Suprapubic skin (tissue), 4 donors: ENCODE measurements at places on chromosomes 13 and 19.

- DNase-seq: no peak
These were observed 485.4 kb downstream of the KLF5 start for GRCh38 chr13:73544175-73544574.

DNA sequence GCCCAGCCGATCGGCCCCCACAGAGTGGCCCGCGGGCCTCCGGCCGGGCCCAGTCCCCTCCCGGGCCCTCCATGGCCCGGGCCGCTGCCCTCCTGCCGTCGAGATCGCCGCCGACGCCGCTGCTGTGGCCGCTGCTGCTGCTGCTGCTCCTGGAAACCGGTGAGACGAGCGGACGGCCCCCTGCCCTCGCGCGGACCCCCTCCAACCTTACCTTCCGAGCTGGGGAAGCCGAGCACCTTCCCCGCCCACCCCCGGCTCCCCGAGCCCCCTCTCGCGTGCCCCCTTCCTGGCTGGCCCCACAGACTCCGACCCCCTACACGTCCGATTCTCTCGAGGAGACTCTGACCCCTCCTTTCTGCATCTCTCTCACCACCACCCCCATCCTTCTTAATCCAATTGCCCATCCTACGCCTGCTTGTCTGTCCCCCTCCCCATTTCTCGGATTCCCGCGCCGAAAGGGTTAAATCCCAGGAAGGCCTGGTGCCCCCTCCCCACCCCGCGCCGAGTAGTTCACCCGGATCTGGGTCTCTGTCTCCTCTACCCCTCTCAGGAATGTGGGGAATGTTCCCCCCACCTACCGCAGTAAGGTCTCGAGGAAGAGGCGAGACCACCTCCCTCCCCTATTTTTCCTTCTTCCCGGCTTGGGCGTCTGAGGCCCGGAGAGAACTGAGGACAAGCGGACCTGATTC lies 502 bp downstream of the NECTIN2 start:
- DNase-seq: peak; percentile 83

DNA sequence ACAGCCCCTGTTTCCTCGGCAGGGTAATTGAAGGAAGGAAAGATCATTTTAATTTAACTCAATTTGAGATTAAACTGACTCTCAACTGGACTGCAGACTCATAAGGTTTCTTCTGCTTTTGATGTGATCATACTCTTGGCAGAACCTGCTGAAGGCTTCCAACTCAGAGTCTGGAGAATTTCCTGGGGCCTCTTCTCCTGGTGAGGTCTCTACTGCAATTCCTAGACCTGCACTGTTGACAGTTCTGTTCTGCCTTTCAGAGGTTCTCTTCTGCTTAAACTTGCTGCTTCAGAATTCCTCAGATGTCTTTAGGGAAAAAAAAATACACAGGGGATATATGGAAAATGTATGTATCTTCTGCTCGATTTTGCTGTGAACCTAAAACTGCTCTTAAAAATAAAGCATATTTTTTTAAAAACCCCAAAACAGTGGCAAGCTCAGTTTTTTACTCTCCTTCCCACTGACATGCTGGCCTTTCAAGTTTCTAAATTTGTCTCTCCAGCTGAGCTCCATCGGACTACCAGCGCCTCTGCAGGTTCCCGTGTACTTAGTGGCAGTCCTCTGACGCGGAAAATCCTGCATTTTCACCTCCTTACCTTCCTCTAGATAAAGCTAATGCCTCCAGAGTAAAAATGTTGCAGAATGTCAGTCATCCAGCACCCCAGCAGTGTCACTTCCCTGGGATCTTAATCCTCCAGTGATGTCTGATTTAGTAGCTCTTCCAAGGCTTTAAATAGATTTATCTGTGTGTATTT lies 733.5 kb upstream of the SGCG start:
- no peak for DNase-seq

GRCh38 chr13:69291292-69291906 lies 816.2 kb upstream of the ATXN8OS start:
- no peak for DNase-seq

DNA sequence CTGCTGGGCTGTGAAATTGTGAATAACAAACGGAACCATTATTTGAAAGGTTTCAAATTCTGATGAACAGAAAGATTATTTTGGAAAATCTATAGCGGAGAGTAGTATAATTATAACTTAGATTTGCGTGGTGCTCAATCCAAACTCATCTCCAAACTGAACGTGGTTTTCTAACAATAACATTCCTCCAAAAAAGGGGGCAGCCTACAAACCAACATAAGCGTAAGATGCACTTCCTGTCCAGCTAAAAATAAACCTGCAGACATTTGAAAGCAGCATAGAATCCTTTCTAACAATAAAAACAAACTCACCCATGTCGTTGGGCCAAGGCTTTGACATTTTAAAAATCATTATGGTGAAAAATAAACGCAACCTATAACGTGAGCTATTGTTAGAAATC lies 178.4 kb downstream of the COL4A1 start:
- no peak for DNase-seq

DNA sequence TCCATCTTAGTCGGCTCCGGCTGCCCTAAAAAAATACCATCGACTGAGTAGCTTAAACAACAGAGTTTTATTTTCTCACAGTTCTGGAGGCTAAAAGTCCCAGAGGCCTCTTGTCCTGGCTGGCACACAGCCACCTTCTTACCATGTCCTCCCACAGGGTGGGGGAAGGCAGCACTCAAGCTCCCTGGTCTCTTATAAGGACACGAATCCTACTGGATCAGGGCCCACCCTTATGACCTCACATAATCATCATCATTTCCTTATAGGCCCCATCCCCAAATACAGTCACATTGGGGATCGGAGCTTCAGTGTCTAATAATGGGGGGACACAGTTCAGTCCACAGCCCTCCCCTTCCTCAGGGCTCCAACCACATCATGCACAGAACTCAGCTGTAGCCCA lies 2.6 kb upstream of the TUBA3C start:
- peak; percentile 29 for DNase-seq

GRCh38 chr19:17070912-17071311 lies 4.3 kb downstream of the HAUS8 start:
- no peak for DNase-seq

DNA sequence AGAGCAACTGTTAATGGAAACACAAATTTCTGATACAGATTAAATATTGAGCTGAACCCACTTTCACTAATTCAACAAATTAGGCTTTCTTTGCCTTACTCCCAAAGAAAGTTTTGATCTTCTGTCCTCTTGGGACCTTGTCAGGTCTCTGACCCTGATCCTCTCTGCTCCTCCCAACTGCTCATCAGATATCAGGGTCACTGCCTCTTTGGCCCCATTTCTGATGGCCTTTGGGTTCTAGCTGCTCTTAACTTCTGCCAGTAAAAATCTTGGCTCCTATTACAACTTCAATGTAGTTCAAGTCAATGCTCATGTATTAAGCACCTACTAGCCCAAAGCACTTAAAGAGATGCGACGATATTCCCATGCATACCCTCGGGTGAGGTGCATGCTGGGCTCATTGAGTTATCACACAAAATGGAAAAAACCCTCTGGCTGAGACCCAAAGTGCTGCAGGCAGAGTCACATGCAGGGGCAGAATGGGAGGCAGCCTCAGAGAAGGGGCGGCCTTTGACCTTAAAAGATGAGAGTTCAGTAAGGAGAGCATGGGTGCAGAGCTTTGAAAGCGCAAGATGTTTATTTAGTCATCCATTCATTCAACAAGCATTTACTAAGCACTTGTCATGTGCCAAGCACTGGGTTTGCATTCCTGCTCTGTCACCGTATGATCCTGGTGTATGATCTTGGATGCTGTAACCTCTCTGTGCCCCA lies 183.4 kb downstream of the USP12 start:
- DNase-seq: peak; percentile 60

GRCh38 chr19:7010722-7011593 lies 10.3 kb downstream of the MBD3L2B start:
- DNase-seq: no peak

DNA sequence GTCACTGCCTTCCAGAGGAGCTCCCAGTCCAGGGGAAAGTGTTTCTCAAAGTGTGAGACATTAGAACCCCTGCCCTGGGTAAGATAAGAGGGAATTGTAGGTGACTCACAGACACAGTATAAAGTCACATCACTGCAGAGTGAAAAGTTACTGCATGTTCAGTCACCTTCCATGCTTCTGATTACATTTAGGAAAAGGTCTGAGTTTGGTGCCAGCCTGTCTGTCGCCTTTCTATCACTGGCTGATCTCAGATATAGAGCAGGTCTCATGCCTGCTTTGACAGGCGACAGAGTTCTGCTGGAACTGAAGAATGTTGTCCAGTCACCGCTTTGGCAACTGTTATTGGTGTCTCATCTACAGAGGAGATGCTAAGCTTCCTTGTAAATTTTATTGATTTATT lies 1078.6 kb downstream of the UQCRFS1 start:
- no peak for DNase-seq

DNA sequence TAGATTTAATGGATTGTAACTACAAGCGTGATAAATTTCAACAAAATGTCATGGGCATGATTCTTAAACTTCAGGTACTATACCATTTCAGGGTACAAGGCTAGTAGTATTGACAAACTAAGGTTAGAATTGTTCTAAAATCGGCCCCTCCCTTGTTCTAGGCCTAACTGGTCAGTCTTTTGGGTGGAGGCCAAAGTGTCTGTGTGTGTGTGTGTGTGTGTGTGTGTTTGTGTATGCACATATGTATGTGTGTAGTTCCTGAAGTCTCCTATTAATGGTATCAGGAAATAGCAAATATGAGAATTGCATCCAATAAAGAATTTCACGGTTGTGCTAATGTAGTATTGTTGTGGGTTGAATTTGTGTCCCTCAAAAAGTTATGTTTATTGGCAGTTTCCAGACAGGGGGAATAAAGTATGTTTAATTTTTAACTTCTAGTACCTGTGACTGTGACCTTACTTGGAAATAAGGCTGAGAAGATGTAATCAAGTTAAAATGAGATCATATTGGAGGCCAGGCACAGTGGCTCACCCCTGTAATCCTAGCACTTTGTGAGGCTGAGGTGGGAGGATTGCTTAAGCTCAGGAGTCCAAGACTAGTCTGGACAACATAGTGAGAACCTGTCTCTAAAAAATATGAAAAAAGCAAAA lies 119.2 kb downstream of the KLF5 start:
- no peak for DNase-seq

DNA sequence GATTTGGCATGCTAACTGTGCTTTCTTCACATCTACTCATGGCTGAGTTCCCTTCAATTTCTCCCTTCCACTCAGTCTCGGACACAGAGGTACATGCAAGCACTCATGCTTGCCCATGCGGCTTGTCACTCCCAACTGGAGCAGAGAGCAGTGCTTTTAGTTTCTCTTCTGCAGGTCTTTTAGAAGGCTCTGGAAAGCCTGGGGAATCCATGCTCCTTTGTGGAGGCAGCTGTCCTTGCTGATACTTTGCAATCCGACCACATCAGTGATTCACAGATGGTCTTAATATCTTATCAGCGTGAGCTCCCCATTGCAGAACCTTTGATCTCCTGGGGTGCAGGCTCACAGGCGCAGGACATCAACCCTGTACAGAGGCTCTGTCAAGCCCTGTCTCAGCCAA lies 203.9 kb downstream of the COL4A1 start:
- DNase-seq: no peak

DNA sequence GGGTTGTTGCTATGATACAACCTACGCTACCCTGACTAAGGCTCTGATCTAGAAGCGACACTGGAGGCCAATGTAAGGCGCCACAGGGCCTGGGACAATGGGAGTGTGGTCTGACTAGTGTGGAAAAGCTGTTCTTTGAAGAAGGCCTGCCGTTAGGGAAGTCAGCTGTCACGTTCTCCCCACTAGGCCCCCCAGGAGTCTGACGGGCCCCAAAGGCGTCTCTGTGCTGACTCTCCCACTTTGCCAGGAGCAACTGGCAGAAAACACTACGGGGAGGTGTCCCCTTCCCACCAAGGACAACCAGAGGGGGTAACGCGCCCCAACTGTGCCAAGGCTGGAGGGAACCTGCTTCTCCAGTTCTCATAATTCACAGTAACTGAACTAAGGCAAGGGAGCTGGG lies 25.3 kb upstream of the EIF3G start:
- DNase-seq: no peak

GRCh38 chr19:11152318-11153062 lies 3.1 kb downstream of the SPC24 start:
- peak; percentile 88 for DNase-seq

DNA sequence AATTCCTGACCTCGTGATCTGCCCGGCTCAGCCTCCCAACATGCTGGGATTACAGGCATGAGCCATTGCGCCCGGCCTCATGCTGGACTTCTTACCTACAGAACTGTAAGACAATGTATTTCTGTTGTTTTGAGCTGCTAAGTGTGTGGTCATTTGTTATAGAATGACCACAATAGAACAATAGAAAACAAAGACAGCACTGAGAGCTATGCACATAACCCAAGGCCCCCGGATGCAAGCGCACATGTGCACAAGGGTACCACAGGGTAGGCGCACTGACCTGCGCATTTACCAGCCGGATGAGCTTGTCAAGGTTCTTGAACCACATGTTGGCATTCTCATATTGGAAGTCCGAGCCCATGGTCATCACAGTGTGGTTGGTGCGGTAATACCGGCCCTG lies 5.6 kb downstream of the MAN2B1 start:
- DNase-seq: no peak

DNA sequence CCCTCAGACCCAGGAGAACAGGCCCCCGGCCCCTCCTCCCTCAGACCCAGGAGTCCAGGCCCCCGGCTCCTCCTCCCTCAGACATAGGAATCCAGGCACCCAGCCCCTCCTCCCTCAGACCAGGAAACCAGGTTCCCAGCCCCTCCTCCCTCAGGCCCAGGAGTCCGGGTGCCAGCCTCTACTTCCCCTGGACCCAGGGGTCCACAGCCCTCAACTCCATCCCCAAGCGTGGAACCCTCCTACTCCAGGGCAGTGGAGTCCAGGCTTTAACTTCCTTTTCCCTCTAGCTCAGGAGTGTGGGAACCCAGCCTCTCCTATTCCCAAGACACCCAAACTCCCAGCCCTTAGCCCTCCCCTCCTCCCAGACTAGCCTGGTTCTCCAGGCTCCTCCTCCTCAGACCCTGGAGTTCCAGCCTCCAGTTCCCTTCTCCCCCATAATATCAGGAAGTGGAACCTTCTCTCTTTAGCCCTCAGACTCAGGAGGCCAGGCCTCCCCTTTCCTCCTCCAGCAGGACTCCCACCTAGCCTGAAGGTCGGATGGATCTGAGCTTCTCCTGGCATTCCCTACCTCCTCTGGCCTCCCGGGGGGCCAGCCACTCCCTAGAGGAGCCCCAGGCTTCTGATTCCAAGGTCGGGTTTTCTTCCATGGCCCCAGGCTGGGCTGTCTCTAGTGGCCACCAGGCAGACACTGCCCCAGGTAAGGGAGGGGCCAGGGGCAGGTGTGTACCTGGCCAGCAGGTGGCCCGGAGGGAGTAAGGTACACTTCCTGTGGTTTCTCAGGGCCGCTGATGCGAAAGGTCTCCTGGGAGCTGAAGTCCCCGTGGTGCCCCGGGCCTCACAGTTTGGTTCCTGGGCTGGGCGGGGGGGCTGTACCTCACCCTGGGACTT lies at the start of gene TMC4:
Gene TMC4, minus strand, starts transcription at position 690 of the 888 bp plus-strand sequence. Its CDS starts 43 bp downstream, at position 647.
- no peak for DNase-seq

- no peak for DNase-seq
These were observed 95.3 kb upstream of the SLC10A2 start for GRCh38 chr13:103161476-103161875.

GRCh38 chr13:81872581-81872980 lies 1531.7 kb upstream of the SPRY2 start:
- DNase-seq: no peak

- no peak for DNase-seq
These were observed 306.4 kb upstream of the ARGLU1 start for GRCh38 chr13:106874323-106874722.

GRCh38 chr13:43686557-43686956 lies 100.2 kb downstream of the ENOX1 start:
- no peak for DNase-seq
